ENCODE measurements at places on chromosomes 12 and 14.

DNA sequence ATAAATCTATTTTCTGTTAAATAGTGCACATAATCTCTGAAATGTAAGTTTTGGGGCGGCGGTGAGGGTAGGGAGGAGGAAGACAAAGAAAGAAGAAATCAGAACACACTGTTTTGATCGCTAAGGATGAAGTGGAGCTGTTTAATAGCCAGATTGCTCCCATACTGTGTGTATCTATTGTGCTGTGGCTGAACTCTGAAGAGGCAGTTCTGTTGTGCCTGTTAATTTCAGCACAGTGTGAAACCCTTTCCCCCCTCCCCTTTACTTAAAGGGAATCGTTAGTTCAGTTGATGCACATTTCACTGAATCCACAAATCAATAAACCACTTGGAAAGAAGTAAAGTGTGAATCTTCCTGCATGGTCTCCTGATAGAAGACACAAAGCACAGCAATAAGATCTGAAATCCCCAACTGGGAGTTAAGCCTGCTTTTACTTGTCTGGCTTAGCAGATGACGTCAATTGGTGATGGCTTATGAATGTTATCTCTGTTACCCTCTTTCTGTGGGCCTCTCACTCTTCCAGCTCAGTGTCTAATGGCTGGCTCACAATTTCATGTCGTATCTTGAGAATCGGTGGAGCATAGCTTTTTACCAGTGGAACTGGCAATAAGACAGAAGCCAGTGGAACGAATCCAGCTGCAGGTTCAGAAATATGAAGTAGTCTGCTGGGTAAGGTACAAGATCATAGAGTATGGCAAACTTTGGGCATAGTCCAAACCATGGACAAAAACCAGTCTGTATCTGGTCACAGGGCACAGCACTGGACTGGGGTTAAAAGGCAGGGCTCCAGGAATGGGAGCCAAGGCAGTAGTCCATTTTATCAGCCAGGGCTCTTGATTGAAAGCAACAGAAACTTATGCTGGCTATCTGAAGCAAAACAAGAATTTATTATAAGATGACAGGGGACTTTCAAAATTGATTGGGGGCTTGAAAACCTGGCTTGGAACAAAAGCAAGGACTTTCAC is 413.5 kb upstream of the SEL1L start:
- DNase-seq, result no peak

DNA sequence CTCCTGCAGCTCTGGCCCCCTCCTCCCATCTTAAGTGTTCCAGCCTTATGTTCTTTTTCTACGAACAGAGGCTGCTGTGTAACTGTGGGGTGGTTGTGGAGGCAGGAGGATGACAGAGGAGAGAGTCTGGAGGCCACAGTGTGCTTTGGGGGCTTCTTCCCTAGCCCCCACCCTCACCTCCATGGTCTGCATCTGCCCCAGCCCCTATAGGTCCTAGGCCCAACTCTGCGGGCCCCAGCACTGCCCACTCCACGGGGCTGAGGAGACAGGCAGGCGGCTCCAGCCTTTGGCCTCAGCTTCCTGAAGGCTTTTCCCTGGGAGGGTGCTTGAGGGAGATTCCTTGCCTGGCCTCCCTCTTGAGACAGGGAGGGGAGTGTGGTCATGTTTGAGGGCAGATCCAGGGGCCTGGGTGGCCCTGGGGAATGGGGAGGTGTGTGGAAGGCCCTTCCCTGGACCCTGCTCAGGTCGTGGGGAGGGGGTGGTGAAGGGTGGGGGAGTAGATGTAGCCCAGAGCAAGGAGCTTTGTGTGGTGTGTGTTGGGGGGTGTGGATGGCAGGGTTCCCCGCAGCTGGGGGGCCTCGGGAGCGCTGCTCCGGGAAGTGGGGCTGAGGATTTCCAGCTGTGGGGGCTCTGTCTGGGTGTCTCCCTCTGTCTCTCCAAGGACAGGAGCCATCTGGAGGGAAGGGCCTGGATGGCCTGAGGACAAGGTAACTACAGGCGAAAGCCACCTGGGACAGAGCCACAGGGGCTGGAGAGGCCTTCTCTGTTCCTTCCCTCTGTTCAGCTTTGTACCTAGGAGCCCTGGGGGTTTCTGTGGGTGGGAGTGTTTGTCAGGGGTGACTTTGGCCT is 1.1 kb downstream of the SMIM41 start:
- DNase-seq, result no peak

- no peak for DNase-seq
Observed at GRCh38 chr14:81449114-81449513, 49.0 kb upstream of the STON2 start.

- DNase-seq, result no peak
Observed at GRCh38 chr12:116650585-116651087, 87.2 kb downstream of the SPRING1 start.

GRCh38 chr14:101098641-101099040 is 195.1 kb upstream of the RTL1 start:
- DNase-seq, result no peak

GRCh38 chr12:11706509-11707379 is 57.3 kb downstream of the ETV6 start:
- no peak for DNase-seq

- DNase-seq, result no peak
Observed at GRCh38 chr14:79992407-79993198, 218.7 kb downstream of the DIO2 start.

Data from SIG-M5 (cell line).